ENCODE measurements at places on chromosomes 11 and 22. TPM values are rescaled to one million over a fixed set of nuclear protein-coding genes. Genes with fewer than 3 reads are reported as not detected.

PRAME gene
- not detected for total RNA-seq

LMO1 gene
- not detected for total RNA-seq

GSTT2B gene
- 0.33 TPM for total RNA-seq

IGLL5 gene
- total RNA-seq = not detected

CATSPER1 gene
- not detected for total RNA-seq

RCOR2 gene
- 0.21 TPM for total RNA-seq

DNA sequence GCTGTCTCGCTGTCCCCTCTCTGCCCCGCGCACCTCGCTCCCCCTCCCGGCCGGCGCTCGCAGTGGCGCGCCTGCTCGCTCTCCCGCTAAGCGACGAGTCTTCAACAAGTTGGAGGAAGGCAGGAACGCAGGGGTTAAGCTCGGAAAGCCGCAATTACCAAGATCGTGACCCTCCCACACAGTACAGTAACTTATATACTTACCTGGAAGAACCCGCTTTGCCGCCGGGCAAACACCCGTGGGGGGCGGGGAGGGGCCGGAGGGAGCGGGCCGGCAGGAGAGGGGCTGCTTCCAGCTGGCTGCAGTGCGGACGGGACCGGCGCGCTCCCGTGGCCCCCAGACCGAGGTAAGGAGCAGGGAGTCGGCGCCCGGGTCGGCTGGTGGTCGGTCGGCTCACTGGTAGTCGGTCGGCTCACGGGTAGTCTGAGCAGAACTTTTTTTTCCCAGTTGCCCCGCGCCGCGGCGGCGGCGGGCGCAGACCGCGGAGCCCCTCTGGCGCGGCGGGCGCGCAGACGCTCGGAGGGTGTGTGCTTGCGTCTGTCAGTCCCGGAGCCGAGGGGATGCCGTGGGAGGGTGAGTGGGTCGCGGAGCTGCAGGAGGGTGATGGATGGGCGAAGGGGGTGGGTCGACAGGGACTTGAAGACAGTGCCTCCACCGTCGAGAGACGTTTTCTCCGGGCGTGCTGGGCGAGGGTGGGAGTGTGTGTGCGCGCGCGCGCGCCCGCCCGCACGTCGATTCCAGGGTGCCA, 101.2 kb upstream of the HSD17B12 start:
- peak; percentile 71 for DNase-seq
- no peak overlapping the region for H3K27ac ChIP-seq
- peaks cover 43% of the 10 kb centered on the region for H3K4me1 ChIP-seq
- peaks cover 85% of the 10 kb centered on the region for H3K27me3 ChIP-seq
- peak overlapping the region; percentile 66 for H3K4me3 ChIP-seq

- H3K4me3 ChIP-seq = peak overlapping the region; percentile 94
- H3K4me1 ChIP-seq = peaks cover 46% of the 10 kb centered on the region
- no peaks in the 10 kb centered on the region for H3K27me3 ChIP-seq
- H3K36me3 ChIP-seq = peaks cover 20% of the 10 kb centered on the region
- H3K27ac ChIP-seq = peak overlapping the region; percentile 91
Measured at GRCh38 chr22:19448076-19448607, 631 bp upstream of the C22orf39 start.

GRCh38 chr11:116665523-116665922, 107.3 kb downstream of the BUD13 start:
- H3K27me3 ChIP-seq = peaks cover 47% of the 10 kb centered on the region
- no peaks in the 10 kb centered on the region for H3K4me1 ChIP-seq
- no peaks in the 10 kb centered on the region for H3K36me3 ChIP-seq

DNA sequence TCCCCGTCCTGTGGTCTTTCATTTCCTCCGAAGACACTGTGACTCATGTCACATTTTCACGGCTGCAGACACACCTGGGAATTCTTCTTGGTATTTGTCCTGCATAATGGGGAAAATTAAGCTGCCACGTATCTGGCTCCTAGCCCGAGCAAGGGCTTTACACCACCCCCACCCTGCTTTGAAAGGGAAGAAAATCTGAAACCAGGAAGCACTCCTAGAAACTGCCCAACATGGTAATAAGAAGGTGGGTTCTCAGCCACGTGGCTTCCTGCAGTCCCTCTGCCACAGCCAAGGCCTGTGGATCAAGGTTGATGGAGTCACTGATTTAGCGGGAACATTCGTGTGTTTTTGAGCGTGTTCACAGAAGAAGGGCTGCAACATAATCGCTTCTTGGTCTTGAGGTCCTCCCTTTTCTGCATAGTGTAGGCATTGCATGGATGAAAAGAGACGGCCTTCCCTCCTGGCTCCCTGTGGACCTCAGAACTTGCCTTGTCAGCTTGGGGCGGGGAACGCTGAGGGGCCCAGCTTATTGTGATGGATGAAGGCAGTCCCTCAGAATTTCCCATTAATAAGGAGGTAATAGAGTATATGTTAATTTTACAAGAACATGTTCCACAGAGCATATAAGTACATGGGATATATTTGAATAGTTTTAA, 292.0 kb downstream of the NTM start:
- no peak overlapping the region for H3K27ac ChIP-seq
- H3K27me3 ChIP-seq = no peaks in the 10 kb centered on the region
- no peak overlapping the region for H3K4me3 ChIP-seq
- no peak for DNase-seq

GRCh38 chr11:116601814-116602636, 170.8 kb downstream of the BUD13 start:
- no peak for DNase-seq
- no peak overlapping the region for H3K27ac ChIP-seq
- H3K4me1 ChIP-seq = no peaks in the 10 kb centered on the region
- H3K4me3 ChIP-seq = no peak overlapping the region
- H3K36me3 ChIP-seq = no peaks in the 10 kb centered on the region
- H3K27me3 ChIP-seq = peaks cover 3% of the 10 kb centered on the region

DNA sequence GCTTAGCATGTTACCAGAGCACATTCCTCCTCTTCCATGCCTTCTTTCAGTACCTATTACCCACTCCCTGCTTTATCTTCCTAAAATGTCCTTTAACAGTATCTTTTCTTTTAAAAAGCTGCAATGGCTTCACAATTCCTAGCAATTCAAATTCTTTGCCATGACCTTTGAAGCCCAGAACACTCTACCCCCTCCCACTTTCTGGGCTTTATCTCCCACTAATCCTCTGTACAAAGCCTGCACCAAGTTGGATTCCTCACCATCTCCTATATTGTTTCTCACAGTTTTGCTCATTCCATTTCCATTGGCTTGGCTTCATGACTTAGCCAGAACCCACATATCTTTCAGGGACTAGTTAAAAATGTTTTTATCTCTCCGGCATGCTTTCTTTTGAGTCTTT, 80.9 kb downstream of the FAM76B start:
- no peak overlapping the region for H3K27ac ChIP-seq
- H3K4me3 ChIP-seq = no peak overlapping the region
- no peaks in the 10 kb centered on the region for H3K36me3 ChIP-seq
- DNase-seq = no peak
- H3K4me1 ChIP-seq = peaks cover 22% of the 10 kb centered on the region
- H3K27me3 ChIP-seq = no peaks in the 10 kb centered on the region

GRCh38 chr11:79274636-79275331, 166.0 kb downstream of the TENM4 start:
- no peaks in the 10 kb centered on the region for H3K4me1 ChIP-seq
- H3K4me3 ChIP-seq = no peak overlapping the region
- H3K27me3 ChIP-seq = no peaks in the 10 kb centered on the region
- no peak for DNase-seq

DNA sequence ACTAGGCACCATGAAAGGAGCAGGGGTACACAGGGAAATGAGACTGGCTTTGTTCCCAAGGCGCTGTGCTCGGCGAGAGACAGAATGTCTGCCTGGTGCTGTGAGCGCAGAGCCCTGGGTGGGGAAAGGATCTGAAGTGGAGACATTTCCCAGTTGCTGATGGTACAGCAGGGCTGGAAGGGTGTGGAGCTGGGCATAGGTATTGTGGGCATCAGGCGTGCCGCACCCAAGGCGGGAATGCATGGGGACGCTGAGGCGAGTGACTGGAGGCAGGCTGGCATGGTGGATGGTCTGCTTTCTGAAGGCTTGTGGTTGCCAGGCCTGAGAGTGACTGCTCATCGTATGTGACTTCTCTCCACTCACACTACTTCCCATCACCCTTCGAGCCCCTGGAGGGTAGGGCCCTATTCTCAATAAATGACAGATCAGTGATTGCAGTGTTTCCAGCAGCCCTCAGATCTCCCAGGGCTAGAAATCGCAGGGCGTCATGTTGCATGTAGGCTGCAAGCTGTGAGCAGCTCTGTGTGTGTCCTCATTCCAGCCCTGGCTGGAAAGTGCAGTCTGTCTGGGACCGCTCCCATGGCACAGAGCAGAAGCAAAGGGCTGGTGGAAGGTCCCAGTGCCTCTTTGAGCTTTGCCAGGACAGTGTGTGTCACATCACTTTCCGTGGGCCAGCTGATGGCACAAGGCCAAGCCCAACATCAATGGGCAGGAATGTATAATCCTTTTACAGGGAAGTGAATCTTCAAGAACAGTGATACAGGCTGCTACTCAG, 67.7 kb downstream of the TBC1D22A start:
- peaks cover 14% of the 10 kb centered on the region for H3K4me1 ChIP-seq
- peaks cover 45% of the 10 kb centered on the region for H3K36me3 ChIP-seq
- no peak overlapping the region for H3K27ac ChIP-seq
- H3K27me3 ChIP-seq = no peaks in the 10 kb centered on the region
- no peak for DNase-seq

DNA sequence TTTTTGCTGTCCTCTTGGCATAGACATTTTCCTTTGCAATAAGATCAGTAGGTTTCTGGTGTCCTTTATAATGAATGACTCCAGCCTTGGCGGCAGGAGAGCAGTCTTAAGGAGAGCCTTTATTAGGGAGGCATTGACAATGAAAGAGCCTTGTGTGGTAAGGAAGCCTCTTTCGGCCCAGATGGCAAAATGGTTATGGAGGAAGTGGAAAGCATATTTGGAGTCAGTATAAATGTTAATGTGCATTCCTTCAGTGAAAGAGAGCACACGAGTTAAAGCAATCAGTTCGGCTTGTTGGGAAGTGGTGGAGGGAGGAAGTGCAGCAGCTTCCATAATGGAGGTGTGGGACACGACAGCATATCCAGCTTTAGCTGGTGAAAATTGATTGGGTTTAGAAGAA, 18.1 kb upstream of the ANO1 start:
- no peaks in the 10 kb centered on the region for H3K4me1 ChIP-seq
- H3K4me3 ChIP-seq = no peak overlapping the region
- peaks cover 18% of the 10 kb centered on the region for H3K27me3 ChIP-seq
- no peak for DNase-seq

DNA sequence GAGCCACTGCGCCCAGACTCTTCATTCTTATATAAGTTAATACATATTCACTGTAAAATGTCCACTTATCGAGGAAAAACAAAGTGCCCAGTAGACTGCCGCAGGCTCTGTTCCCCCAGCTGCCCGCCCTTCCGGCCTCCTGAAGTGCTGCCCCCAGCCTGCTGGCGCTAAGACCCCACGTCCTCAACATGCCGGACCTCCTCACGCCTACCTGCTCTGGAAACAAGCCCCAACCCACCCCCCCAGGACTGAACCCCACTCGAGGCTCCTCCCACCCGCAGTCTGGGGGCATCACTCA, 1.1 kb downstream of the GATD1 start:
- H3K4me3 ChIP-seq = peak overlapping the region; percentile 85
- peak overlapping the region; percentile 70 for H3K27ac ChIP-seq
- DNase-seq = no peak

GRCh38 chr11:117514256-117514655, 186.6 kb downstream of the CEP164 start:
- peaks cover 10% of the 10 kb centered on the region for H3K27me3 ChIP-seq
- H3K4me1 ChIP-seq = no peaks in the 10 kb centered on the region
- no peak overlapping the region for H3K4me3 ChIP-seq
- H3K27ac ChIP-seq = no peak overlapping the region
- H3K36me3 ChIP-seq = no peaks in the 10 kb centered on the region
- no peak for DNase-seq

- peak overlapping the region; percentile 28 for H3K27ac ChIP-seq
- DNase-seq = peak; percentile 20
- peaks cover 31% of the 10 kb centered on the region for H3K4me1 ChIP-seq
- peak overlapping the region; percentile 95 for H3K4me3 ChIP-seq
- H3K36me3 ChIP-seq = peaks cover 8% of the 10 kb centered on the region
Measured at GRCh38 chr11:107856180-107856980, 2.2 kb downstream of the SLC35F2 start.

- no peak for DNase-seq
- peak overlapping the region; percentile 43 for H3K4me3 ChIP-seq
- no peak overlapping the region for H3K27ac ChIP-seq
- H3K36me3 ChIP-seq = no peaks in the 10 kb centered on the region
- peaks cover 34% of the 10 kb centered on the region for H3K4me1 ChIP-seq
- peaks cover 40% of the 10 kb centered on the region for H3K27me3 ChIP-seq
Measured at GRCh38 chr22:37804352-37804880, 3.3 kb upstream of the GCAT start.

DNA sequence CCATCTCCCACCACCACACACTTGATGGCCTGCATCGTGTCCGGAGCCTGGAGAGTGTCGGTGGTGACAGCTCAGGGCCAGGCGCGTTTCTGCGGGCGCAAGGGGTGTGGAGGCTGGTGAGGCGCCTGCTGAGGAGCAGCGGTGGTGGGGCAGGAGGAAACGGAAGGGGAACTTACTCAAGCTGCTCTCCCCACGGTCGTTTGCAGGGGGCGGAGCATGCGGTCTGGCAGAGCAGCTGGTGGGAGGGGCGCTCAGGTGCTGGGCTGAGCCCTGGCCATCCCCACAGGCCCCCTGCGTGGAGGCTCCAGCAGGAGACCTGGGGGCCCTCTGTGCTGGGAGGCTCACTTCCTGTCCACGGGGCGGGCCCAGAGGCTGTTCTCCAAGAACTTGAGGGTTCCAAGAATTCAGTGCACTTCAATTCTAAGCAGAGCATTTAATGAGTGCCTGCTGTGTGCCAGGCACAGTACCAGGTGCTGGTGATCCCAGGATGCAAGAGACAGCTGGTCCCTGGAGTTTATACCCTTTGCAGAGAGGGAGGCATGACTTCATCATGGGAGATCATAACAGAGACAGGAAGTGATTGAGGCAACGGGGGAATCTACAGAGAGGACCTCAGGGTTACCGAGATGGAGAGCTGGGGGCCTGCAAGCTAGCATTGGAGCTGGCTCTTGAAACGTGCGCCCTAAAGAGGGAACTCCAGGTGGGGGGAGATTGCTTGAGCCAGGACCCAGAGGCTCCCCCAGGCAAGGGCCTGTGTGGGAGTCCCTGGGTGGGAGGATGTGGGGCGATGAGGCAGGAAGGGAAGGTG, at the start of gene RAC2:
RAC2 (minus strand) TSS at position 156 of the 808 bp plus-strand sequence; CDS start at position 35, 121 bp downstream.
- peaks cover 45% of the 10 kb centered on the region for H3K36me3 ChIP-seq
- H3K27ac ChIP-seq = peak within 1 kb of the TSS; percentile 99
- H3K4me3 ChIP-seq = peak within 1 kb of the TSS; percentile 99
- DNase-seq = peak; percentile 96
- H3K27me3 ChIP-seq = no peaks in the 10 kb centered on the region
